ENCODE measurements at places on chromosomes 7 and 10. TPM values are rescaled to one million over a fixed set of nuclear protein-coding genes. Genes with fewer than 3 reads are reported as not detected.

TWIST1 gene
- total RNA-seq: not detected

GPR146 gene
- 4.3 TPM for total RNA-seq

CNPY1 gene
- not detected for total RNA-seq

MASTL gene
- total RNA-seq: 26.8 TPM

CFAP70 gene
- total RNA-seq: 1.3 TPM

ABCB4 gene
- 7.2 TPM for total RNA-seq

SKIDA1 gene
- not detected for total RNA-seq

LAMB1 gene
- 0.10 TPM for total RNA-seq

ABCB1 gene
- 12.3 TPM for total RNA-seq

VWDE gene
- 1.6 TPM for total RNA-seq

CPA2 gene
- not detected for total RNA-seq

CDHR3 gene
- total RNA-seq: 4.4 TPM

GBX1 gene
- total RNA-seq: not detected

GDF2 gene
- total RNA-seq: not detected

ZRANB1 gene
- 46.2 TPM for total RNA-seq

JAKMIP3 gene
- 0.21 TPM for total RNA-seq

TMEM178B gene
- total RNA-seq: 0.10 TPM

ZNF777 gene
- 10.8 TPM for total RNA-seq

TRIM50 gene
- total RNA-seq: not detected

PPA1 gene
- 133 TPM for total RNA-seq

TFPI2 gene
- total RNA-seq: not detected

UNCX gene
- not detected for total RNA-seq
